ENCODE measurements at places on chromosomes 3 and 15.
A peak's percentile ranks its signal among the peaks of the same experiment; 100 is the strongest.

DNA sequence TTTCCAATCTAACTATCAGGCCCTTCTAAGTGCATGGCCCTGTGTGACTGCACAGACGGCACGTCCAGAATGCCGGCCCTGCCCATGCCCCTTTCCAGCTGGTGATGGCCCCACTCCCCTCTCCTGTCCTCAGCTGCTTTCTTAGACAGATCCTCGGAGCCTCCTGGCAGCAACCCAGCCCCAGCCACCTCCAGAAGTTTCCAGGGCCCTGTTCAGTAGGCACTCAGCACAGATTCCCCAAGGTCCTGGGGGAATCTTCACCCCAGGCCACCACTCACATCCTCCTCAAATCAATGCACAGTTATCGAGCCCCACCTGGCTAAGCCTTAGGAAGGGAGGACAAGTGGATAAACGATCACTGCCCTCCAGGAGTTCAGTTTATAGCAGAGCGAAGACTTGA, 1.4 kb upstream of the CRABP1 start:
- no peak for DNase-seq

DNA sequence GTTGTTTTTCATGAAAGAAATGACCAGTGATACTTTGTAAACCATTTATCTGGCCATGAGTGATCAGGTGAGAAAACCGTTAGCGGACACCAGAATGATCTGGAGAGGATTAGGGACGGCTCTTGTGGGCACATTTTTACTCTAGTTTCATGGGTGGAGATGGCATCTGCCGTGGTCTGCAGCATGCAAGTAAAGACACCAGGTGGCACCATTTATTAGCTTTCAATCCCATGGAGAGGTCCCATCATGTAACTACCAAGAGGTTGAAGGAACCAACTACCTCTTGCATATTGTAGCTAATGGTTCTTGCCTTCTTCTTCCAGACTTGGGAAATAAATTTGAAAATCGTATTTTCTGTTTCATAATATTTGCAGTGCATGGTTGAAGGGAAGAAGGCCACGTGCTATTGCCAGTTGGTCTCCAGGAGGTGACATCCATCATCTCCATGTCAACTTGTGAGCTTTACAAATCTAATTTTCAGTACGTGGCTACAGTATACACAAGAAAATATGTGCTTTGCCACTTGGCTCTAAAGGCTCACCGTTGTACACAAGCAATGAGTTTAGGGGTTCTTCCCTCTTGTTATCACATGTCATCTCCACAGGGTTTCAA, 1.5 kb upstream of the MAPKBP1 start:
- DNase-seq, result peak; percentile 33

DNA sequence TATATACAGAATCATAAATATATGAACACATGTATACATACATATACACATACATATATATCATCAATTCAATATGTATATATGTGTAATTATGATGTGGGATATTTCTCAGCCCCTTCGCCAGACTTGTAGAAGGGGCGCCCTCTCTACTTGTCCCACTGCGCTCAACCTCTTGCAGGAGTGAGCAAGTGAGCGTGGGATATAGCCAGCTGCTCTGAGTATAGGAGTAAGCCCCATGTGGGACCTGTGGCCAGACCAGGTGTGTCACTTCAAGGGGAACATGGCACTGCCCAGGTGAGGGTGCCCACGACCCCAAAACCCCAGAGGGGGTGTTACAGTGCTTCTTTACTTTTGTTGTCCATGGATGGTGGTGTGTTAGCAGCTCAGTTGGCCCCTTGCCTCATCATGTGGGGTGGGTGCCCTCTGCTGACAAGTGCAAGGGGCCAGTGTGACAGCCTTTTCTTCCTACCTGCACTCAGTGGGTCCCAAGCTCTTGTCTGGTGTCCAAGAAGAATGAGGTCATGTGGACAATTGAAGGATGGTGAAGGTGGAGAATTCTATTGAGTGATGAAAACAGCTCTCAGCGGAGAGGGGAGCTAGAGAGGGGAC, 304.1 kb downstream of the UNC13C start:
- no peak for DNase-seq

GRCh38 chr15:48532946-48533345, 112.6 kb downstream of the FBN1 start:
- DNase-seq, result no peak

GRCh38 chr15:88476635-88477060, 9.1 kb downstream of the MRPS11 start:
- no peak for DNase-seq

Measured in activated naive CD4-positive, alpha-beta T cell (primary cell).